Chondrocyte (in vitro differentiated cells): ENCODE measurements at places on chromosomes 3 and 15. TPM values are rescaled to one million over a fixed set of nuclear protein-coding genes. Genes with fewer than 3 reads are reported as not detected.

Gene RYR3
- 0.07 to 0.21 TPM (median 0.12 TPM) in 3 replicates for total RNA-seq

Gene RTP1
- total RNA-seq = not detected in 3 replicates

Gene GABRR3
- total RNA-seq = not detected in 3 replicates

Gene GRAMD2A
- total RNA-seq = 0.32 to 0.77 TPM (median 0.65 TPM) in 3 replicates

Gene PLA1A
- 0.55 to 0.92 TPM (median 0.82 TPM) in 3 replicates for total RNA-seq

Gene NECTIN3
- 32.0 to 36.7 TPM (median 33.8 TPM) in 3 replicates for total RNA-seq

Gene RASA2
- 8.5 to 9.2 TPM (median 9.2 TPM) in 3 replicates for total RNA-seq

Gene GALNT15
- 0.28 to 1.2 TPM (median 0.40 TPM) in 3 replicates for total RNA-seq

Gene INTS14
- total RNA-seq = 25.4 to 33.0 TPM (median 30.9 TPM) in 3 replicates
